MCF 10A (cell line): ENCODE measurements at places on chromosomes 6 and 20. TPM values are rescaled to one million over a fixed set of nuclear protein-coding genes. Genes with fewer than 3 reads are reported as not detected.
A peak's percentile ranks its signal among the peaks of the same experiment; 100 is the strongest.

TRIM10 gene
- total RNA-seq: not detected in 2 replicates

PERP gene
- 103 and 120 TPM in 2 replicates for total RNA-seq

DNA sequence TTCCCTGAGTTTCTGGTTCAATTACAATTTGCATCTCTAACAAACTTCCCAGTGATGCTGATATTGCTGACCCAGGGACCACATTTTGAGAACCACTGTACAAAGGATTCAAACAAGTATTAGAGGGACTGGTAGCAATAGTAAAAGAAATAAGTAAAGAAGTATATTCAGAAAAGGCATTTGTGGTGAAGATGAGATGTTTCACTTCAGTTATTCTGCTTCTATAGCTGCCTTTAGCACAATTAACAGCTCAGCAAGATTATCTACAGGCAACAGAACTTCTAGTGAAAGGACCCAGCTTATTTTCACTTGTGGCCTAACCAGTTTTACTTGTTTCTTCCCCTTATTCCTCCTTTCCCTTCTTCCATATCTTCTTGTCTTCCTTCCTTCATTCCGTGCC is 149.4 kb downstream of the PHF3 start:
- DNase-seq: no peak

BTN1A1 gene
- not detected in 2 replicates for total RNA-seq

STK38 gene
- total RNA-seq: 16.8 and 20.0 TPM in 2 replicates

- no peak for DNase-seq
Observed at GRCh38 chr6:34393191-34393965, 909 bp upstream of the NUDT3 start.

DNA sequence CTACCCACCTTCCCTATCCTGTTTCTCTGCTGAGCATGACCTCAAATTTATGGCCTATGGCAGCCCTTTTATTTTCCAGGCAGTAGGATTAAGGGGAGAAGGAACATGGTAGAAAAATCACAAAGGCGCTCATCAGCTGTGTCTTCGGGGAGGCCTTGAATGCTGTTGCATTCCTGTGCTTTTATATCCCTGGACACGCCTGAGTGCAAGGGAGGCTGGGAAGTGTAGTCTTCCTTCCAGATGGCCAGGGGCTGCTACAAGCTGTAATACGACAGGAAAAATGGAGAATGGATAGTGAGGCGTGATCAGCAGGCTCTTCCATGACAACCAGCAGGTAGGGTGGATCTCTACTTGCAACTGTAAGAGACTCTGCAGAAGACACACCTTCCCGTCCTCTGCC is 210.9 kb upstream of the GGTLC1 start:
- no peak for DNase-seq

DNA sequence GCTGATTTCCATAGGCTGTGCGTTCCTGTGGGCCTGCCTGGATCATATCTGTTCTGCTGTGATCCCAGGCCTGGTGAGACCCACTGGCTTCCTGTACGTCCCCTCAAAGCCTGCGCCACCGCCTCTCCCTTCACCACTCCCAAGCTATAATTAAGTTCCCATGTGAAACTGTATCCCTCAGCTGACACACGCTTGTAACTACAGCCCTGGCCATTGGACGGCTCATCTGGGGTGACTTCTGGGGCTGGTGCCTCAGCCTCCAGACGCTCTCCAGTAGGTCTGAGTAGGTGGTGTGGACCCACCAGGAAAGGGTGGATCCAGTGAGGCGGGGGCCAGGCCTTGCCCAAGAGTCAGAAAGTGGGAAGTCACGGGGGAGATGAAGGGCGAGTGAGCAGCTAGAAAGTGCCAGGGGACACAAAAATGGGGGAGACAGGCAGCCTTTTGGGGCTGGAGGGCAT is 21.0 kb downstream of the PPARD start:
- no peak for DNase-seq

GRCh38 chr20:44092551-44093248 is 94.3 kb downstream of the JPH2 start:
- peak; percentile 61 for DNase-seq

DNA sequence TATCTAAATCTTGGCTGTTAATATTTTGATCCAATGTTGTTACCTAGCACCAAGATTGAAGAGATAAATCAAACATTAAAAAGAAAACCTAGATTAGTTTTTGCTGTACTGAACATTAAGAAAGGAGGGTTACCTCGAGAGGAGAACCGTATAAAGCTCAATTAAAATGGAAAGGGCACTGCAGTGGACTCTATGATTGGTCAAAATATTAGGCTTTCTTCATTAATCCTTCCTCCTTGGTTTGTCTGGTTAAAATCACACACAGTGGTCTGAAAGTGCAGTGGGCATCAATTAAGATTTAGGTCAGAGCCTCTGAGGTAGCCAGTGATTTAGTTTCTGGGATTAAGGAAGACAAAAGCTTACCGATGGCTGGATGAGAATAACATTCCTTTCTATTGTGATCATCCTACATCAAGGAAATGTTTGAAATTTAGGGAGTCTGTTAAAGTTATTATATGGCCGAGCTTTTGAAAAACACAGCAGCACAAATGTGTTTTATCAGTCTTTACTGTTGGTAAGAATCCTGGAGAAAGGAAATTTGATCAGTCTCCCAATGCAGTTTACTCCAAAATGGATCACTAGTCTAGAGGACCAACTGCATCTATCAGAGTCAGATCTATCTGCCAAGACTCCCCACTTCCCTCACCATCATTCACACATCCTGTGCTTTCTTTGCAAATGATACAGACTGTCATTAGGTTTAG is 134.6 kb upstream of the NEDD9 start:
- DNase-seq: no peak

- no peak for DNase-seq
Observed at GRCh38 chr6:122736616-122737015, 42.9 kb upstream of the FABP7 start.

SMPDL3A gene
- 3.5 and 4.7 TPM in 2 replicates for total RNA-seq

- DNase-seq: no peak
Observed at GRCh38 chr20:16474363-16474762, 98.9 kb downstream of the KIF16B start.

DNA sequence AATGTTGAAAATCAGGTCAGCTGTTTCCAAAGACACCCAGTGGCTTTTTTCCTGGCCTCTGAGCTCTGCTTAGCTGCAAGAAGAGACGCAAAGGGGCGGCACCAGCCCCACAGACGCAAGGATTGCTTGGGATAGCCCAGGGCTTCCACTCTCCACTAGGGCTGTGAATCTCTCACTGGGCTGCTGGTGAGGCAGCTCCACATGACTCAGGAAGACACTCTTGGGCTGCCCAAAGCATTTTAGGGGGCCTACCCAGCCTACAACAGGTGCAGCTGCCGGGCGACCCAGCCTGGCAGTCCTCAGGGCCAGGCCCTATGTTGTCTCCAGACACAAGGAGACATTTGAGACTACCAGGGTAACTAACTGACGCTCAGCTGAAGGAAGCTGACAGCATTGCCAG is 59.8 kb downstream of the FAM50B start:
- DNase-seq: no peak

- no peak for DNase-seq
Observed at GRCh38 chr6:169904051-169904922, 152.9 kb downstream of the ERMARD start.

- no peak for DNase-seq
Observed at GRCh38 chr6:35040398-35040797, 100.7 kb downstream of the TCP11 start.

MAN1A1 gene
- 1.3 and 1.6 TPM in 2 replicates for total RNA-seq

RGS17 gene
- total RNA-seq: 2.5 and 3.7 TPM in 2 replicates

C6orf47 gene
- 15.5 and 16.6 TPM in 2 replicates for total RNA-seq

- no peak for DNase-seq
Observed at GRCh38 chr6:147711476-147711875, 203.0 kb downstream of the SAMD5 start.

ZSCAN9 gene
- 13.7 and 15.6 TPM in 2 replicates for total RNA-seq

GRCh38 chr20:43345676-43346075 is 112.0 kb upstream of the SRSF6 start:
- DNase-seq: no peak

PRDM1 gene
- 12.6 and 13.1 TPM in 2 replicates for total RNA-seq

DNA sequence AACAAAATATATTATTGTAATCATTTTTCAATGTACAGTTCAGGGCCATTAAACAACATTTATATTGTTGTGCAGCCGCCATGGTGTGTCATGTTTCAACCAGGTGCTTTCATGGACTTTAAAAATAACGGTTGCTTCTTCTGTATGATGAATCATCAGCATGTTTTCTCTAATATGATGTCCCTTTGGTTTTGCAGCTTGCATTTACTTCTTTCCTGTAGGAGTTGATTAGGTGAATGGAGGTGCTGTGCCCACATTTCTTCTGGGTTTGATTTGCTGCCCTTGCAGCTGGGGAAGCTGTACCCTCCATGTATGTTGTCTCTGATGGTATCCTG is 54.9 kb upstream of the TULP4 start:
- DNase-seq: no peak

DNA sequence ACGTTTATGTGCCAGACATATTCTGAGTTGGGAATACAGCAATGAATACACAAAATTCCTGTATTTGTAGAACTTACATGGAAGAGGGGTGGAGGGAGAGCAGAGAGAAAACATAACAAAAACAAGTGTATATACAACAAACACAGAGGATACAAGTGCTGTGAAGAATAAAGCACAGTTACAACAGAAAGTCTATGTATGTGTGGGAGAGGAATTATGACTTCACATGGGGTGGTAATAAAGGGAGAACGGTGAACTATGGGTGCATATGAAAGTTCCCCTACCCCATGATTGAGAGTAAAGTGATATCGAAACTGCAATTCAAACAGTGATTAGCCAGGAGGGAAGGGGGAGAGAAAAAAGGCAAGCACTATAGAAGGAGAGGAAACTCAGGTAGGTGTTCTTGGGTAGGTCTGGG is 24.6 kb downstream of the HBS1L start:
- DNase-seq: no peak

- DNase-seq: no peak
Observed at GRCh38 chr20:4814696-4815252, 93.1 kb downstream of the PRND start.

DNA sequence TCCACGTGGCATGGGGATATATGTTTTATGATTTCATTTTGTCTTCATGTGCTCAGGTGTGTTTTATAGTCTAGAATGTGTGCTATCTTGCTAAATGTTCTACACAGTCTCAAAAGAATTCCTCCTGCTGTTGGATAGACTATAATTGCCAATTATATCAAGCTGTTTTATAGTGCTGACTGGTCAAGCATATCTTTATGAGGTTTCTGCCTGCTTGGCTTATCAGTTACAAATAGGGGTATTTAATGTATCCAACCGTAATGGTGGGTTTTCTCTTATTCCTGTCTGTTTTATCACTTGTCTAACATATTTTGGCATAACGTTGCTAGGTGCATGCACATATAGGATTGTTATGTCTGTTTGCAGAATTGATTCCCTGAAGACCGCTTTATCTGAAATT is 201.3 kb downstream of the EYS start:
- no peak for DNase-seq

SSTR4 gene
- not detected in 2 replicates for total RNA-seq

FOXS1 gene
- total RNA-seq: not detected in 2 replicates

DNA sequence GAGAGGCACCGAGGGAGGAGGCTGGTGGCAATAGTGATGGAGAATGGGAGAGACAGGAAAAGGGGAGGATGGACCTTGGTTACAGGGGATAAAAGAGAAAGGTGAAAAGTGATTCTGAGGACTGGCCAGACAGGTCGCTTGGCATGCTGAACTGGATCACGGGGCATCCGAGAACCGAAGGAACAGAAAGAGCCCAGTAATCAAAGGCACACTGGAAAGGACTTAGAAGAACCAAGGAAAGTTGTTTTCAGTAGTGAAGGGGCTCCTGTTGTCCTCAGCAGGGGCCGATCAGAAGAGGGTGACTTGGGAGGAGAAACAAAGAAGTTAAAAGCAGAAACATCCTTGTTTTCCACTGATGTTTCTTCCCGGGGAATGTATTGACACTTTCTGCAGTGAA is 18.9 kb downstream of the SYTL3 start:
- no peak for DNase-seq

- DNase-seq: no peak
Observed at GRCh38 chr20:63504642-63505041, 5.8 kb upstream of the EEF1A2 start.

DNA sequence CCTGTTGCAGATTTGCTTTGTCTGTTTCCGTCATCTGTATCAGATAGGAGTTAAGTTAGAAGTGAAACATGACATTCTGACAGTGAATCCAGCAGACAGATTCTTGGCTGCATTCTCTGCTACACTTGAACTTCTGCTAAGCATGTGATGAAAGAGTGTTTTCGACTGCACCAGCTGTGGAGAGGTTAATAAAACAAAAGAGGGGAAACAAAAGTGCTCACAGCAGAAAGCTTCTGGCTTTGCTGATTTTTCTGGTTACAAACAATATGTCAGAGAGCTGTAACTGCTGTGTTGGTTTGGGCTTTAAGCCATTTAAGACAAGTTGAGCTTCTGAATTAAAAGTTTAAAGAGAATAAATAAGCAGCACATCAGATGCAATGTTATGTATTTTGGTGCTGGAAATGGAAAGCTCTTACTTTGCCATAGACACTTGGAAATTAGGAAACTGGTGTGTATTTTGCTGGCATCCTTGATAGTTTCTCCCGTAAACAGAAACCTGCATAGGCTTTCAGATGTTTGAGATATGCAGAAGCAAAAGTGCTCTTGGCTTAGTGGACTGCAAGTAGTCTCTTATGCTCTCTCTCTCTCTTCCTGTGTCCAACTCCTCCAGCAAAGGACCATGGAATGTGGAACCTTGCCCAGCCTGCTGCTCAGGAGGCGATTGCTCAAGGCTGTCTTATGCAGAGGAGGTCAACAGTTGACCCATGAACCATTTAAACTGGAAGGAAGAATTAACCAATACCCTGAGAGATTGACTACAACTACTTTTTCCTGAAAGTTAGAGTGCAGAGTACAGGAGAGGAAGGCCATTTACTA is 104.9 kb downstream of the RPS12 start:
- DNase-seq: peak; percentile 82

FAM217A gene
- not detected in 2 replicates for total RNA-seq

SLC17A3 gene
- not detected in 2 replicates for total RNA-seq

DNA sequence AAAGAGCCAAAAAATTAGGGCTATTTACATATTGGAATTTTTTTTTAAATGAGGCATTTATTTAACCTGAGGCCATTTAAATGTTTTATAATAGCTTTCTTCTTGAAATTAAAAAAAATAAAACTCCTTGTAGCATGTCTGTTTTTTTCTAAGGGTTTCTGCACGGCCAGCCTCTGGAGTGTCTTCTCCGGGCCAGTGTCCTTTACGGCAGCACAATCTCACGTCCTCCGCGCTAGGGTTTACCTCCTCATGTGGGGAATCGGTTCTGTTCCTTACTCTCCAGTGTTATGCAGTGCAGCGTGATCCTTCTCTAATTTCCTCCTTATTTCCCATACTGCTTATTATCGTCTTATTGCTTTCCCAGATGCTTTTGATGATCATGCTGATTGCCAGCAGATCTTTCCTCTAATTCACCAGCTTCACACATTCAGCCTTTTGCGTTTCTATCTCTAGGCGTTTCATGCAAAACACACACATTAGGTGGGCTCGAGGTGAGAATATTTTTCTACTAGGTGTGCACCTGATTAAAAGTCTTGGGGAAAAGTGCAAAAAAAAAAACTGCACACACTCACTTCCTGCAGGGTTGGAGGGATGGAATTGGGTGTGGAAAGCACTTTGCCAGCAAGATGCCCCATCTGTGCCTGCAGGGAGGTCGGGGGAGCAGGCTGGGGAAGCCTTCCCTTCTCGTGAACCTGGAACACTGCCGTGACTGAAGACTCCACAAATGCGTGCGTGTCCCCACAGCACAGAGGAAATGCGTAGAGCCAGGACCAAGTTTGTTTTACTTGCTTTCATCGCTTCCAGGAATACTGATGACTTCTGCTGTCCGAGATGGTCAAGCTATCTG is 56.1 kb downstream of the PSMG4 start:
- no peak for DNase-seq
